Spleen (tissue), 13 donors: ENCODE measurements at places on chromosomes 5 and 9. TPM values are rescaled to one million over a fixed set of nuclear protein-coding genes. Genes with fewer than 3 reads are reported as not detected.

PCDHA6 gene
- 0.79 TPM for total RNA-seq

SEMA5A gene
- total RNA-seq = 17.2 TPM

DNA sequence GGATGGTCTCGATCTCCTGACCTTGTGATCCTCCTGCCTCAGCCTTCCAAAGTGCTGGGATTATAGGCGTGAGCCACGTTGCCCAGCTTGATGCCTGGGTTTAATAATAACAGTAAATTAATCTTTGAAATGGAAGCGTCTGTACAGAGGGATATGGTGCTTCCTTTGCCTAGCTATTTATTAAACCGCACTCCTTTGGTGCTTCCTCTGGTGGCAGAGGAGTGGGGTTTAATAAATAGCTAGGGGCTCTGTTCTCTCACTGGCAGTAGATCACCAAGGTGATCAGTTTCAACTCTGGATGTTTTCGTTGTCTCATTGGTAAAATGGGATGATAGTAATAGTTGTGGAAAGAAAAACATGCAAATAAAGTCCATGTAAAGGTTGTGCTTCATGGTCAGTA, 1122.5 kb upstream of the WWC1 start:
- no peak for DNase-seq

GRCh38 chr5:173825215-173825865, 62.8 kb upstream of the CPEB4 start:
- DNase-seq = no peak

DNA sequence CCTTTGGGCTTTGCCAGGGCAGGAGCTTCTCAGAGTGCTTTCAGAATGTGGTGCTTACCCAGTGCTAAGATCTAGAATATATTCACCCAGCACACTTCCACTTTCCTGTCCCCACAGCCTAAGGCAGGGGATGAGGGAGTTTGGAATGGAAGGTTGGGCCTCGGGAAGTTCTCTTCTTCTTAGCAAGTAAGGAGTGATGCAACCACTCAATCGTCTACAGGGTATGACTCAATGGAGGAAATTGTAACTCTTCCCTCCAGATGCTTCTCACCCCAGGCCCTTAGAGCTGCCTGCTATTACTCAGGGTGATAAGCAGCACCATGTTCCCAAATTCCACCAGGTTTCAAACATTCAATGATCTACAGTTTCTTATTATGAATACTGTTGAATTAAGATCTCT, 30.8 kb upstream of the AGGF1 start:
- DNase-seq = no peak

DNA sequence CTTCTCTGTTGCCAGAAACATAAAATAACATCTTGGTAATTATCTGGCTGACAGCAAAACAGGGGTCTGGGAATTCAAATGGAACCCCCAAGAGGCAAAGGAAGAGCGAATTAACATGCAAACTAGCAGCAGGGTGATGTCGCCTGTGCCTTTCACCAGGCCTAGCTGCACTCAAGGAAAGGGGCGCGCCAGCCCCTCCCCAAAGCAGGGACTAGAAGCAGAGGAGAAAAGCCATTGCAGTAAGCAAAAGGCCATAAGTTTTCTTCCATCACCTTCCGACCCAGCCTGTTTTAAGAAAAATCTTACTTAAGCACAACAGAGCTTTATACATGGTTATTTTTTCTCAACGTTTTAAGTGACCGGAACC, 539 bp downstream of the POC5 start:
- peak; percentile 81 for DNase-seq

DNA sequence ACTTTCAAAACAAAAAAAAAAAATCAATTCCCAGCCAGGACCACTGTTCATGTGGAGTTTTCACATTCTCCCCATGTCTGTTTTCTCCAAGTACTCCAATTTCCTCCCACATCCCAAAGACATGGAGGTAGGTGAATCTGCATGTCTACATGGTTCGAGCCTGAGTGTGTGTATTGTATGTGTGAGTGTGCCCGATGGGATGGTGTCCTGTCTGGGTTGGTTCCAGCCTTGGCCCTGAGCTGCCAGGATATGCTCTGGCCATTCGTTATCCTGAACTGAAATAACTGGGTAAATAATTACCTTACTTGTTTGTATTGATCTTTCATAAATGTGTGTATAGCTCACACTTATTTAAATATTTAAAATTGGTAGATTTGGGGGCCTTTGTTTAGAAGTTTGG, 452.3 kb upstream of the RORB start:
- no peak for DNase-seq

- DNase-seq = no peak
Observed at GRCh38 chr5:138943599-138944173, 68.6 kb upstream of the LRRTM2 start.
